ENCODE measurements at places on chromosomes 7 and 10. TPM values are rescaled to one million over a fixed set of nuclear protein-coding genes. Genes with fewer than 3 reads are reported as not detected.

DNA sequence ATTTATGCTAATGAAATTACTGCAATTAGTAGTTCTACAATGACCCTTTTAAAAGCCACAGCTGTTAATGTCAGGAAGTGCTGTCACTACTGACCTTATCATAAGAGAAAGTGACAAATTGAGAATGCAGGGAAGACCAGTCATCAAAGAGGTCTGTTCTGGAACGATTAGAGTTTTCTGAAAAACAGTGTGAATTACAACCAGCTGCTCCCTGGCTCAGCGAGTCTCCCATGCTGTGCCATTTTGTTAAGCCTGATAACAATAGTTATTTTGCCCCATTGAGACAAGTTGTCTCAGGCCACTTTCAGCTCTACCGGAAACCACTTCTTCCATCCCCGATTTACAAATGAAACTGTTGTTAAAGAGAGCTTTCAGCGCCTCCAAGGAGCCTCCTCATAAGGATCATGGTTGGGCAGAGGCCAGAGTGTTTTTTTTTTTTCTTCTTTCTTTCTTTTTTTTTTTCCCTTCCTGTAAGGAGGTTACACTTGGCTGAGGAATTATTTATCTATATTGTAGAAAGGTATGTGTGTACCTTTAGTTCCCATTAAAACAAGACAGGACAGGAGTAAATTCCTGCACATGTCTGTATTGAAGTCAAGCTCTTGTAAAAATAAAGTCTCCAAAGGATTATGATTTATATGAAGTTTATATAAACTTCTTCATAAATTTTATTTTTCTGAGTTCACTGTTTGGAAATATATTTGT lies 173.6 kb downstream of the CDCA7L start:
- no peak overlapping the region for H3K27ac ChIP-seq
- H3K4me3 ChIP-seq = no peak overlapping the region
- DNase-seq = no peak
- H3K27me3 ChIP-seq = peaks cover 3% of the 10 kb centered on the region

Gene HSPA12A
- 75.0 TPM for total RNA-seq

DNA sequence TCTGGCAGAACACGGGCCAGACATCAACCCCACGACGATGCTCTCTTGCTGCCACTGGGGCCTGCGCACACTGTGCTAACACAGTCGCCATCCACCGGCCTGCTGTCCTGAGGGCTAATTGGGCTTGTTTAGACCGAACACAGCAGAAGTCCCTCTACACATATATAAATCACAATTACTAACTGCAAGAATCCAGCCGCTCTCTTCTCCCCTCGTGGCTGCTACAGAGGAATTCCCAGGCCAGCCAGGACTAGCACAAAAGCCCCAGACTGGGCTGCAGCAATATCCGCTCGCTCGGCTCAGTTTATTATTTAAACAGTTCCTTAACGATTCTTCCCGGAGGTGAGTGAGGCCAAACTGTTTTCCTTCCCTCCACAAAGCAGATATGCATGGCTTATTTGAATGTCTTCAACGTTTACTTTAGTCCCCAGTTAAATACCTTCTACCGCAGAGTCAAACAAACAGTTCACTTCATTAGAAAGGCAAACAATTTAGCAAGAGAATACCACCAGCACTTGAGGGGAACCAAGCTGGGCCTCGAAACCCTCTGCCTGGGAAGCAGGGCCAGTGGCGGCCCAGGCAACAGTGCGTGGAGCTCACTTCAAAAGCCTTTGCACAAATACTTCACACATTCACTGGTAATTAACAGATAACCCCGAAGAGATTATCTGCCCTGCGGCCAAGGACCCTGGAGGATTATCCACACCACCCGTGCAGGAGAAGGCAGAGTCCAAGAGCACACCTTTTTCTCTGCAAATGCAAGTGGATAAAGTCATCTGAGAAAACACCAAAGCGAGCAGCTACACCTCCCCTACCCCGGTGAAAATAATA lies 145.3 kb downstream of the GLI3 start:
- H3K27me3 ChIP-seq = peaks cover 4% of the 10 kb centered on the region
- no peak overlapping the region for H3K27ac ChIP-seq
- H3K4me3 ChIP-seq = no peak overlapping the region
- H3K36me3 ChIP-seq = peaks cover 12% of the 10 kb centered on the region

Gene PNLIPRP2
- not detected for total RNA-seq

GRCh38 chr10:119496273-119496672 lies 46.2 kb downstream of the RGS10 start:
- peaks cover 3% of the 10 kb centered on the region for H3K27me3 ChIP-seq
- H3K4me3 ChIP-seq = no peak overlapping the region
- H3K36me3 ChIP-seq = no peaks in the 10 kb centered on the region
- no peak overlapping the region for H3K27ac ChIP-seq

GRCh38 chr7:159024280-159024951 lies 120.3 kb downstream of the VIPR2 start:
- no peaks in the 10 kb centered on the region for H3K36me3 ChIP-seq
- no peak for DNase-seq
- H3K27me3 ChIP-seq = peaks cover 8% of the 10 kb centered on the region
- no peak overlapping the region for H3K4me3 ChIP-seq

Gene C10orf53
- total RNA-seq = 0.25 TPM

Measured in glutamatergic neuron (in vitro differentiated cells).